Epithelial cell of proximal tubule (primary cell): ENCODE measurements at places on chromosomes 16 and 17.

DNA sequence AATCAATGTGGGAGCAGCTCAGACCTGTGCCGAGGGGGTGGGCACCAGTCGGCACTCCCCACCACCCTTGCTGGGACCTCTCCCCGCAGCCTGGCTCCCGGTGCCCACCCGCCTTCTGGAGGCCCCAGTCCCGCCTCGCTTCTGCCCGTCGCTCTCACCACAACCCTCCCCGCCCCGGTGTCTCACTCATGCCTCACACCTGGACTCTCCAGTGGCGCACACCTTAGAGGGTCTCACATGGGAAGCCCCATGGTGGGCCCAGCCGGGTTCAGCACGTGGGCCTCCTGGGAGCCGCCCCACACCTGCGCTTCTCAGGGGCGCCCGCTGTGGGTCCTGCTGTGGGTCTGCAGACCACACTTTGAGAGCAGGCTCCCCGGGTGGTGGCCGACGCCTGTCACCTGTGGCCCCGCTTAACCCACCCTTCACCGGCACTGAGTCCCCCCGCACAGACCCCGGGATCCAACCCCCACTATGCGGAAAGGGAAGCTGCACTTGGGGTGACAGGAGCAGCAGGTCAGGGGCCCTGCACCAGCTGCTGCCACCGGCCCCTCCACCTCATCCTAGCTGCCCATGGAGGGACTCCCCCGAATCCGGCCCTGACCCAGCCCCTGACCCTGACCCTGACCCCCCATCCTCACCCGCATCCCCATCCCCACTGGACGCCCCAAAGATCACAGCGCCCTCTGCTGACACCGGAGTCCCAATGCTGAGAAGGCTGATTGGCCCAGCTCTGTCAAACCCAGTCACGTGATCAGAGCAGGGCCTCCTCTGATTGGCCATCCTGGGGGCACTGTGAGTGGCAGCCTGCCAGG lies 27.4 kb upstream of the SLC38A10 start:
- no peak for DNase-seq

- no peak for DNase-seq
Measured at GRCh38 chr16:50448981-50449380, 80.2 kb upstream of the BRD7 start.

DNA sequence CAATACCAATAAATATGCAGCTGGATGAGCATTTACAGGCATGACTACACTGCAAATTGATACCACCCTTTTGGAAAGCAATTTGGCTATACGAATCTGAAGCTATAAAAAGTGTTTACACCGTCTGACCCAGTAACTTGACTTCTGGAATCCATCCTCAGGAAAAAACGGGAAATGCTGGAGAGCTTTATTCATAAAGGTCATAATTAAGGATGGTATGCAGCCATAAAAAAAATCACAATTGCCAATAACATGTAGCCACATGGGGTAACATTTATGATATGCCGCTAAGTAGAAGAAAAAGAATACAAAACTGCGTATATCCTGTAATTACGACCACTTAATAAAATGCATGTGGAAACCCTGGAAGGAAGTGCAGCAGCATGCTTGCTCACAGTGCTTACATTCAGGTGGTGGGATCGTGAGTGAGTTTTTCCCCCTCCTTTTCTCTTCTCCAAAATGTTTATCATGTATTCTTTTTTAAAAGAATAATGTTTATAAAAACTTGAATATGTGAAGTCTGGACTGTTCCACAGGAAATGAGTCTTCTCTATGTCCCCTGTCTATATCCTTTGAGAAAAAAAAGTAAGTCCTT lies 34.2 kb downstream of the COPRS start:
- no peak for DNase-seq

DNA sequence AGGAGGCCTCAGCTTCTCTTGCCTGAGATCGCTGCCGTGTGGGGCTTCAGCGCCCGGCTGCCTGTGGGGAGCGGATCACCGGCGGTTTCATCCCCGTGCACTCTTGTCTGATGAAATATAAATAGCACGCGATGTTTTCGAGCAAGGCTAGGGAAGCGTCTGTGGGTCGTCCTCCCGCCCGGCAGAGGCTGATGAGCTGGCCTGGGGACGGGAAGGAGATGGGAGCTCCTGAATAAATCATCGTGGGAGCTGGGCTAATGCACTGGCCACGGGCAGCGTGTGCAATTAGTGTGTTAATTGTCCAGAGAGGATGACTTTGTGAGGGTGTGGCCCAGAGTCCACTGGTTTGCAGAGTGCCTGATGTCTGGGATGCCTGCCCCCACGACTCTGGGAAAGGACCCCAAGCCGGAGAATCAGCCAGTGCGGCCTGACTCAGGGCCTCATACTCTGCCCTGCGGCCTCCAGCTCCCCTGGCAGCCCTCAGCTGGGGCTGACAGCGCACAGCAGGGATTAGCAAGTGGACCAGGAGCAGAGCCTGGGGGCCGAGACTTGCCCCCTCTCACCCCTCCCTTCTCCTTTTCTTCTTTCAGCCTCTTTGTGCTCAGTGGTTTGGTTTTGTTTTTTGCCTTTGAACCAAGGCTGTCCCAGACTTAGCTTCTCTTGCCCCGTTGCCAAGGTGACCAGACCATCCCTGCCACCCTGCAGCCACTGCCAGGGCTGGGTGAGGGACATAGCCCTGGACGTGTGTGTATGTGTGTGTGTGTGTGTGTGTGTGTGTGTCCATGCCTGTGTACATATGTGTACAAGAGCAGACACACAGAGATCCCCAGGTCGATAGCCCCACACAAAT lies 21.4 kb downstream of the KCNJ12 start:
- no peak for DNase-seq

GRCh38 chr16:11526655-11527350 lies 59.9 kb downstream of the LITAF start:
- DNase-seq = no peak
